Vagina (tissue), 2 donors: ENCODE measurements at places on chromosomes 2 and 18. TPM values are rescaled to one million over a fixed set of nuclear protein-coding genes. Genes with fewer than 3 reads are reported as not detected.

- DNase-seq = no peak
These were observed 430.4 kb upstream of the HS6ST1 start for GRCh38 chr2:128748835-128749605.

DNA sequence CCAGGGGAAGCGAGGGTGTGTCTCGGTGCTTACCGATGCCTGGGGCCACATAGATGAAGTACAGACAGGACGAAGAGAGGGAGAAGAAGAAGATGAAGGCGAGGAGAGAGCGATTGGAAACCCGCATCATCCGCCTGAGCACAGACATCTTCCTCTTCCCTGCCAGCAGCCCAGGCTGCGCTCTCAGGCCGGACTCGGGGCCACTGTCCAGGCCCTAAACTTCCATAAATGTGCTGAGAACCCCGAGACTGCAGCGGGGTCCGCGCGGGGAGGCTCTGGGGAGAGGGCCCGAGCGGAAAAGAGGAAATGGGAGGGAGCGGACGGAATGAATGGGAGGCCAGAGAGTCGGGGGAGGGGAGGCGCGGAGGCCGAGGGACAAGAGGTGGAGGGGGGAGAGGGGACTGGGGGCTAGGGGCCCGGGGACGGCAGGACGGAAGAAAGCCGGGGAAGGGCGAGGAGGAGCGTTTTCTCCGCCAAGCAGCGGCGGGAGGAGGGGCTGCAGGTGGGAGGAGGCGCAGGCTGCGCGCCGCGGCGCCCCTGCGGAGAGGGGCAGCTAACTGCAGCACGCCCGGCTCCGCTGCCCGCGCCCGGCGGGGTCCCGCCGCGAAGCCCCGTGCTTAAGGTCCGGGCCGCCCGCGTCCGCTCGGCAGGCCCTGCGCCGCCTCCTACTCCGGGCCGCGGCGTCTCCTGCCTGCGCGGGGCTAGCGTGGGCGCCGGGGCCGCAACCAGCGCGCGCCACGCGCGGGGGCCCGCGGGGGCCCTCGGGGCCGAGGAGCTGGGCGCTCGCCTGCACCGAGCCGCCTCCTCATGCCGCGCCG, at the start of gene B4GALT6:
B4GALT6 (minus strand) TSS at position 303 of the 818 bp plus-strand sequence; CDS start at position 148, 155 bp downstream.
- no peak for DNase-seq

- no peak for DNase-seq
These were observed 18.5 kb downstream of the PMAIP1 start for GRCh38 chr18:59918320-59918755.

DNA sequence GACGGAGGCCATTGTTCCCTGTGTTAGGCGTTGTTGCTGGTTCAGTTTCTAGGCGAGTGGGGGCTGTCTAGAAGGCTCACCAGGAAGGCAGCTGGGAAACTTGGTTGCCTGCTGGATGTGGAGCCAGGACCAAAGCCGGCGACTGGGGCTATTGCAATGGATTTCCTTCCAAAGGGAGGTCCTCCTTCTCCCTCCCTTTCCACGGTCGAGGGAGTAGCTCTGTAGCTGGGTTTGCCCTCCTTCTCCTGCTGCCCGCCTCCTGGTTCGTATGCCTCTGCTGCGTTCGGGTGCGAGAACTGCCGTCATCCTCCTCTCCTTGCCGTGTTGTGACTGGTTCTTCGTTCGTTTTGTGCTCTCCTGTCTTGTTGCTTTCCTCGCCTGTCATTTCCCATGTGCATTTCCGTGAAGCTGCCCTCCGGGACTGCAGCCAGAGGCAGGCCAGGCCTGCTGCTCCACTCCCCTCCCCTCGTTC, 203.4 kb downstream of the NEDD4L start:
- no peak for DNase-seq

- no peak for DNase-seq
These were observed 681.0 kb upstream of the ID2 start for GRCh38 chr2:8000870-8001269.

- no peak for DNase-seq
These were observed 279.3 kb downstream of the TSN start for GRCh38 chr2:122034777-122035176.

DNA sequence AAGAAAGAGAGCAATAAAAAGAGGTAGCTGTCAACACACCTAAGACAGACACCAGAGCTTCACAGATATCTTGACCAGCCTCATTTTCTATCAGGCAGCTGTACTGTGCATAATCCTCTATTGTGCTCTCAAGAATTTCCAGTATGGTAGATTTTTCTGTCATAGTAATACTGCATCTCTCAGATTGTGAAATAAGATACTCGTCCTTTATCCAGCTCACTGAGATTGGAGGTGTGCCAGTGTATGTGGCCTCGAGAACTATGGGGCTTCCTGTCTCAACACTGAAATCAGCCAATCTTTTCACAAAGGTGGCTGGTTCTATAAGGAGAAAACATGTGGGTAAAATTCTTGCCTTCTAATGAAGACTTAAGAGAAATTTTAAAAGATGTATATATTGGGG, 88.9 kb downstream of the TTN start:
- no peak for DNase-seq

- DNase-seq = no peak
These were observed 124.9 kb downstream of the PRKCE start for GRCh38 chr2:45776160-45776955.

DNA sequence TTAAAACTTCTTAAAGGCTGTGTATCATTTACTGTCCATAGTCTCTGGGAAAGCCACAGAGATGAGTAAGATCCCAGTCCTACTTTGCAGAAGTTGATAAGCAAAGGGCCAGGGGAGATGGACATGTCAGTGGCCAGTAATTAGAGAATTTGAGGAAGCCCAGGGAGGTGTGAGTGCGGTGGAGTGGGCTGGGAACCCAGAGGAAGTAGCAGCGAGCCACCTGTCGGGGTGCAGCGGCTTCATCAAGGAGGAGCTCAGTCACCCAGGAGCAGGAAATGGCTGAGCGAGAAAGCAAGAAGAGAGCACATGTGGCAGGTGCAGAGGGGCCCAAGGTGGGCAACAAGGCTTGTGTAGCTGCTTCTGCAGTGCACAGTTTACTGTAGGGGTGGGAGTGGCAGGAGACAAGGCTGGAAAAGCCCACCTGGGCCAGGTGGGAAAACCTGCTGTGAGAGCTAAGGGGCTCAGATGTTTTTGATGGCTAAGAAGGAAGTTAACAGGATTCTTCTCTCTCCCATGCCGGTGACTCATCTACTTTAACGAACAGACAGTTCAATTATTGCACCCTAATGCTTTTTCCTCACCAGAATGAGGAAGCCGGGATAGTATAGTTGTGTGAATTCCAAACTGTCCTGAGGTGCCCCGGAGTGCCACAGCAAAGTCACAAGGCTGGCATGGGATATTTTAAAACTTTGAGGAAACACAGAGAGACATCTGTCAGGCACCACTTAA, 34.8 kb upstream of the MGAT5 start:
- DNase-seq = no peak

GRCh38 chr18:68428661-68429060, 286.2 kb downstream of the TMX3 start:
- DNase-seq = no peak

The AKAIN1 gene
- total RNA-seq = not detected

The HOXD10 gene
- 19.6 TPM for total RNA-seq
